Fibroblast of skin of left quadriceps (primary cell): ENCODE measurements at places on chromosomes 7 and 10.
A peak's percentile ranks its signal among the peaks of the same experiment; 100 is the strongest.

DNA sequence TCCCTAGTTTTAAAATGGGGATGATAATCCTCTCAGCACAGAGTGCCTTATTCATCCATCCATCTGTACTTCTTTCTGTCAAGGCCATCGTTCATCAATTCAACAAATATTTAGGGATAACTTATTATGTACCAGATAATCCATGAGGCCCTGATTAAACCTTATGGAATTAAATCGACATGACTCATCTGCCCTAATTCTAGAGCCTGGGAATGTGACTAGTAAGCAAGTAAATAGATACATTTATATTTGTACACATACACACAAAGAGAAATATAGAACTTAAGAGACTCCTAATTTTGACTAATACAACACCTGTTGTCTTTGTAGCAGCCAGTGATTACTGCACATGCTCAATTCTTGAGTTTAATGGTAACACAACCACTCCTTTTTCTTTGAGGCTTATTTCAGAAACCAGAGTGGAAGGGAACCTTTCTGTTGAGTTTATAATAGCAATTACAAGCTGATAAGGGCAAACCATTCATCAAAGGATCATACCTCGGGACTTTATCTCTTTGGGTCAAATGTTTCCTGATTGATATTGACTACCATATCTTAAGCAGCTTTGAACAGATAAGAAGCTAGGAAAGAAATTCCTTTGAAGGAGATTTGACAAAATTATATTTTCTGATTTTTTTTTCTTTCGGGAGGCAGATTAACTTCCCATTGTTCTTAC, 122.7 kb downstream of the ARID5B start:
- DNase-seq = no peak

DNA sequence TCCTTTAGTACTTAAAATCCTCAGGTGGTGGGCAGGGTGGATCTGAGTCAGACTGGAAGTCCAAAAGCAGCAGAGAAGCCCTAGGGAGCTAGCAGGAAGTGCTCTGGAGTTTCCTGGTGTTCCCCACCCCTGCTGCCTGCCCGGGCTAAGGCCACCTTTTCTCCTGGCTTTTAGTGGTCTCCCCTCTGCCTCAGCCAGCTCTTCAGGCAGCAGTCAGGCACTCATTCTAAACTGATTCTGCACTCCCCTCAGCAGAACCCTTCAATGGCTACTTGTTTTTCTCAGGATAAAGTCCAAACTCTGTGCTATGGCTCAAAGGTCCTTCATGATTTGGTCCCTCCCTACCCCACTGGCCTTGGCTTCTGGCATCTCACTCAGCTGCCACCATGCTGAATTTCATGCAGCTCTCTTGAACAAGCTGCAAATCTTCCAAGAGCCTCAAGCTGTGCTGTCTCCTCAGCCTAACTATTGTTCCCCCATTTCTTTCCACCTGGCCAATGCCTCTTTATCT, 28.9 kb upstream of the DNMBP start:
- DNase-seq = no peak

- peak; percentile 94 for DNase-seq
Measured at GRCh38 chr7:114345494-114345893, 69.1 kb upstream of the FOXP2 start.

GRCh38 chr7:130079846-130080394, 9.6 kb downstream of the KLHDC10 start:
- no peak for DNase-seq

DNA sequence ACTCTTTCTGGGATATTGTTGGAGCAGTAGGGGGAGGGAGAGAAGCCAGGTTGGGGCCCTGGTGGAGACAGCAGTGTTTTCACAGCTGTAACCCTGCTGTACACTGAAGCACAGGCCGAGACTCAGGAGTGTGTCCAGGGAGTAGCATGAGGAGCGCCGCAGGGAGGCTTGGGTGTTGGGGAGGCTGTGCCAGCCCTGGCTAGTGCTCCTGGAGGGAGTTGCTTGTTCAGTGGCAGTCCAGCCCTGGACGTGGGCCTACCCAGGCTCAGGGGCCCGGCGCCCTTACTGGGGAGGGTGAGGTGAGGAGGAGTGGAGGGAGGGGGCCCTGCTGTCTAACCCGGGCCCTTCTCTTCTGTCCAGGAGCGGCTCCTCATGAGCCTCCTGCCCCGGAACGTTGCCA, 35.9 kb downstream of the ADCY1 start:
- DNase-seq = no peak

DNA sequence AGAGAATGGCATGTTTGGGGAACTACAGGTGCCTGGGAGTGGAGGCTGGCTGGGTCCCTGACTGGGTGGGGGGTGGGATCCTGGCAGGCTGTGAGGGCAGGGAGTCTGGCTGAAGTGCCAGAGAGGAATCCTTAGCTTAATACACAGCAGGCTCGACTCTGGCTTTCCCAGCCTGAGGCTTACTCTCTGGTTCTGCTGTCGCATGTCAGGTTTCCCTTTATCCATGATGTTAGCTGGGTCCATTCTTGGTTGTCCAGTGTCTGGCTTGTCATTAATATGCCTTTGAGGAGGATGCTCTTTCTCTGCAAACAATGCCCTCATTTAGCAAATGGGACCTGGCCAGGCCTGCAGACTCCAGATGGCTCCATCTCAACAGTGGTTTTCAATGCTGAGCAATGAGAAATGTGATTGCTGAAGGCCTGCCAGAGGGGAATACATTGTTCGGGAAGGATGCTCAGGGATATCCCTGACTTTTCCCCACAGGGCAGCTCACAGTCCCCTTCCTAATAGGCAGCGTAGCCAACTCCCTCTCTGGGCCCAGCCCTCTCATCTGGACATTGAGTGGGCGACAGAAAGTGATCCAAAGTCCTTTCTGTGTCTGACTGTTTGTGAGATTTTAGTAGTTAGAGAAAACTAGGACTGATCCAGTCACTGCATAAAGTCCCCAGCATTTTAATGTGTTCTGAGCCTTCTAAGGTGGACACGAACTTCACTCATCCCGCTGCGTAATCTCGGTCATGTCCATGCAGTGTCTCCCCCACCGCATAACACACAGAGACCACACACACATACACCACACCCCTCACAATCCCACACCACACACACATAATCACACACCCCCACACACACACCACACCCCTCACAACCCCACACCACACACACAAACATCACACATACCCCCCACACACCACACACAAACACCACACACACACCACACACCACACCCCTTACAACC, 124.9 kb downstream of the ANLN start:
- no peak for DNase-seq

- DNase-seq = no peak
Measured at GRCh38 chr7:4267341-4268039, 414.6 kb upstream of the FOXK1 start.

DNA sequence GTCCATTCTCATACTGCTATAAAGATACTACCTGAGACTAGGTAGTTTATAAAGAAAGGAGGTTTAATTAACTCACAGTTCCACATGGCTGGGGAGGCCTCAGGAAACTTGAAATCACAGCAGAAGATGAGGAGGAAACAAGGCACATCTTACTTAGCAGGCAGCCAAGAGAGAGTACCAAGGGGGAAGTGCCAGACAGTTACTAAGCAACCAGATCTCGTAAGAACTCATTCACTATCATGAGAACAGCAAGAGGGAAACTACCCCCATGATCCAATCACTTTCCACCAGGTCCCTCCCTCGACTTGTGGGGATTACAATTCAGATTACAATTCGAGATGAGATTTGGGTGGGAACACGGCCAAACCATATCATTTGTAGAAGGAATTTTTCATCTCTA, 36.3 kb downstream of the NHLRC2 start:
- DNase-seq = no peak

GRCh38 chr10:104054430-104054829, 31.2 kb downstream of the COL17A1 start:
- DNase-seq = peak; percentile 29

DNA sequence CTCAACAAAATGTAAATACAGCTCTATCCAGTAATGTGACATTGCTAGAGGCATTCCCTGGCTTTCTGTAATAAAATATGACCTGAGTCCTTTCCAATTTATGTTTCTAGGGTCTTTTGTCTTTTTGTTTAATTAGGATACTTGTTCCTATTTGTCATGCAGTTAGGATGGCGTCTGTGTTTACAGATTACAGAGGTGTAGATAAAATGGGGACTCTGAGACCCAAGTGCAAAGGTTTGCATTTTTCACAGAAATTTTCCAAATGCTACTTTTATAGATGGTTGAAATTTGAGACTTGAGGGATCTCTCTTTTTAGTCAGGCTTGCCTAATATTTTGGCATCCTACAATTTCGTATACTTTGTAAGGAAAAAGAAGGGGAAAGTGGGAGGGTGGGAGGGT, 332.4 kb downstream of the PTEN start:
- no peak for DNase-seq

- no peak for DNase-seq
Measured at GRCh38 chr7:131431756-131432155, 104.1 kb downstream of the MKLN1 start.

- DNase-seq = peak; percentile 5
Measured at GRCh38 chr10:82335831-82336230, 460.8 kb downstream of the NRG3 start.
